Cerebellar nuclear complex (tissue), 1 donor: ENCODE measurements at places on chromosomes 6 and 20.

GRCh38 chr20:4066551-4066950, 51.2 kb upstream of the RNF24 start:
- DNase-seq = no peak

DNA sequence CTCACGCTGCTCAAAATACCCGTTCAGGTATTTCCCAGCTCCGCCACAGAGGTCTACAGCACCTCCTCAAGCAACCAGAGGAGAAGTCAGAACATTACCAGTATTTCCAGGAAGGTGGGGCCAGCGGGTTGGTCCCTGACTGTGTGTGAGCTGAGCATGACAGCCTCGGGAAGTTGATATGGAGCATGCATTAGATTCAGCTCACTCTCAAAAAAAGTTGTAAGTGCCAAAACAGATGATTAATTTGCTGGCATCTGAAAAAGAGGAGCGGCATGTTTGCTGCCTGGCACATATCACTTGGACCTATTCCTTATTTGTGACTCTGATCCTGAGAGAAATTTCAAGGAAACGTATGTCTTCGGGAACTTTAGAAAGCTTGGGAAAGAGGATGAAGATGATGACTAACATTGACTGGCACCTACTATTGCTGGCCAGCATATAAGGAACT, 32.3 kb downstream of the ELOVL2 start:
- no peak for DNase-seq

- DNase-seq = no peak
Observed at GRCh38 chr6:70210462-70210861, 92.4 kb downstream of the COL9A1 start.

DNA sequence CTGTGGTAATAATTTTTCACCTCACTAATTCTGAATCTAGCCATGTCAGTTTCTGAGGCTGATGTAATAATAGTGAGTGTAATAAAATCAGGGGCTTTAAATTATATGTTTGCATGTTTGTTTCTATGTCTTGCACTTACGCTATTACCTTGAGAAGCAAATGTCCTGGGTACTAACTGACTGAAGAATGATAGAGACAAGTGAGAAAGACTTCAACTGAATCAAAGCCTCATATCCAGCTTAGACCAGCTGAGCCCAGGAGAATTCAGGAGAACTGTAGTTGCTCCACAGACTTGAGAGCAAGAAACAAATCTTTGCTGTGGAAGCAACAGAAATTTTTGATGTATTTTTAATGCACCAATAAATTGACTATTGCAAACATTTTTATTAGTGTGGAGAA, 162.8 kb downstream of the MANEA start:
- DNase-seq = no peak
